ENCODE measurements at places on chromosomes 5 and 9.

- no peak for DNase-seq
These were observed 61.4 kb upstream of the PPP1R26 start for GRCh38 chr9:135418161-135418560.

- peak; percentile 79 for DNase-seq
These were observed at the start of gene TNFAIP8 for GRCh38 chr5:119355685-119356611. TNFAIP8 (plus strand) TSS chr5:119356019; CDS start chr5:119356091, 72 bp downstream.

DNA sequence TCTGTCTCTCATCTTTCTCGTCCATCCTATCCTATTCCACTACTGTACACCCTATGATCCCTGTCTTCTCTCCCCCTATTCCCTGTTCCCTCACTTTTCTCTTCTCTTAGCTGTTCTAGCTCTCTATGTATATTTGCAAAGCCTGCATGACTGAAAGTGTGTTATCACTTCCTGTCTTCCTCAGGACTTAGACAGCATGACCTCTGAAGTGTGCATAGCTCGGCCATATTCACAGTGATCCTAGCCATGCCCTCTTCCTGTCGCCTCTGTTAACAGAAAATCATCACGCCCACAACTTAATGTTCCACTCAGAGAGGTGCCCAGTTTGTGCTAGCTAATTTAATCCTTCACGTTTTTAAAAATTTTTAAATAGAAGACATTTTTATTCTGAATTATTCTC lies 35.8 kb upstream of the CDH6 start:
- DNase-seq, result no peak

DNA sequence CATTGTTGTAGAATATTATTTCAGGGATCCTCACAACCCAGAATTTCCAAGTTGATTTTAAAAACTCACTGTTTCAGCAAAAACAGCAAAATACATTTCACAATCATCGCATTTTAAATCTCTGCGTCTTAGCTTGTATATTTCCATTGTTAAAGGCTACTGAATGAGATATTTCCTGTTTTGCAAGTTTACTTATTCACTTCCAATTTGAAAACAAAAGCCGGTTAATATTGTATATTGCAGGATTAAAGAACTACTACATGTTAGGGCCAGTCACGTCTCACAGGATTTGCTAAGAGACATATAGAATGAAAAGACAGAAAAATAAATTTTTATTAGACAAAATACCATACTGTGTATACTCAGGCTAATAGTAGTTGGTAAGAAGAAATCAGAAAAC lies 395.9 kb upstream of the CDH9 start:
- no peak for DNase-seq

- DNase-seq, result no peak
These were observed 75.7 kb upstream of the FRRS1L start for GRCh38 chr9:109242741-109243140.

DNA sequence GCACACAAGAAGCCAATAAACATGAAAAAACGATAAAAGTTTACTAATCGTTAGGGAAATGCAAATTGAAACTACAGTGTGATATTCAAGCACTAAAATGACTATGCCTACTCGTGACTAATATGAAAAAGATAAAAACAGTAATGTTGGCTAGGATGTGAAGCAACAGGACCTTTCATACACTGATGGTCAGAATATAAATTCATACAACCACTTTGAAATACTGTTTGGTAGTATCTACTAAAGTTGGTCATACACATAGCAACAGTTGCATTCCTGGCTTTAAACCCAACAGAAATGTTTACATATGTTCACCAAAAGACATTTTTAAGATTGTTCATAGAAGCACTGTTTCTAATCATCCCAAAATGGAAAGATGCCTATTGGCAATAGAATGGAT lies 24.3 kb downstream of the FBXO38 start:
- DNase-seq, result no peak

DNA sequence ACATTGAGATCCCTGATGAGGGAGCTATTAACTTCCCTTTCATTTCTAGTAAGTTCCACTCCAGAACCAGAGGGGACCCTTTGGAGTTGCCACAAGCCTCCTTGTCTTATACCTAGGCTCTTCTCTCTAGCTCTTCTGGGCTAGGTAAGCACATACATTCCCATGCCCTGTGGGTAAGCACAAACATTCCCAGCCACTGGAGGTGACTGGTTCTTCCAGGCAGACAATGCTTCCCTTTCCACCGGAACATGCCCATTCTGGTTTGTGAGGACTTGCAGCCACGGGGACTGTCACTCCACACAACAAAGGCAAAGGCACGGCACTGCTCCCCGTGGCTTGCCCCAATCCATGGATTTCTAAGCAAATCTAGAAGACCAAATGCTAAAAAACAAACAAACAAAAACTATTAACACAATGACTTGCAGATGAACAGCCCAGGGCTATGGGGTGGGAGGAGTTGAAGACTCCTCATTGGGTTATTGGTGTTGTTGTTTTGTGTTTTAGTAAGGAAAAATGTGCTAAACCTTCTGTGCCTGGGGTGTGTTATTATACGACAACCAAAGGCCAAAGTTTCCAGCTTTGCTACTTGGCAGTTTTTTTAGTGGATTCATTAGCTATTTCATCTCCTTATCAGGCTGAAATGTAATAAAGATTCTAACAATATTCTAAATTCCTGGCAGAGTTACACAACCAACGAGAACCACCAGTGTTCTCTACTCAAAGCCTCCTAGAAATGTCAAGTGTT lies 276.2 kb downstream of the SYK start:
- DNase-seq, result no peak

DNA sequence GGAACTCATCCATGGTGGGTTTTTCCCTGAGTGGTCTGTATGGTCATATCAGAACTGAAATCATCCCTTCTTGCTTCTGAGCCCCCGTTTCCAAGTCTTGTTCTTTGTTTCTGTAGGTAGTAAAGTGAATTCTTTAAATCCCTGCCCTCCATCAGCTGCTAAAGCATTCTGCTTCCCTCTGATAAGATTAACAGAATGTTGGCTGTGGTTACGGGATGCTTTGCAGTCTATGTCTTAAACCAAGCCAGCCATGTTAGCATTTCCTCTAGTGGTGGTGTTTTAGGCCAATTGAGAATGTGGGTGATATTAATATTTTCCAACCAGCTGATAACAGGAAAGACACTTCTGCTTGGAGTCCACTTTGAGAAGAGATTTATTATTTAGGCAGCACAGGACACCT lies 22.0 kb upstream of the KCNIP1 start:
- no peak for DNase-seq

DNA sequence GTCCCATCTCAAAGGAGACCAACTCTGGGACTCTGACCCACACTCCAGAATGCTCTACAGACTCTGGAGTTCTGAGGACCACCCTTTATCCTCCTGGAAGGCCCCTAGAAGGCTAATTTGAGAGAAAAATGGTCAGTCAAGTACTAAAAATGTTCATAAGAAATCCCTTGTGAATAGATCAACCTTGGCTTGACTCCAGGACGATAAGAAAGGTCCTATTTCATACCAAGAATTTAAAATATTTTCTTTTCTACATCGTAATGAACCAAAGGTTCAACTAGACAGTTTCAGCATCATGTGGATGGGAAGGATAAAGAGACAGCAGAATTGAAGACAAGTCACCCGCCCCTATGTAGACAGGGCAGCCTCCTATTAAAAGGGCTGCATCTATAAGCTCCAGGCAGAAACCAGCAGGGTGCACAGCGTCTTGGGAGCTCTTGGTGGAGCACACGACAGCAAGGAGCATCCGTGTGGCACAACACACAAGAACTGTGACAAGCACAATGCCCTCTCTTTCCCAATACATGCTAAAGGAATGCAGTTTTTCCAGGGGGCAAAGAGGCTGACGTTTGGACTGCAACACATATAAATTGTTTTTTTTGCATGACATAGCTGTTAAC lies 38.3 kb downstream of the RASEF start:
- DNase-seq, result no peak

DNA sequence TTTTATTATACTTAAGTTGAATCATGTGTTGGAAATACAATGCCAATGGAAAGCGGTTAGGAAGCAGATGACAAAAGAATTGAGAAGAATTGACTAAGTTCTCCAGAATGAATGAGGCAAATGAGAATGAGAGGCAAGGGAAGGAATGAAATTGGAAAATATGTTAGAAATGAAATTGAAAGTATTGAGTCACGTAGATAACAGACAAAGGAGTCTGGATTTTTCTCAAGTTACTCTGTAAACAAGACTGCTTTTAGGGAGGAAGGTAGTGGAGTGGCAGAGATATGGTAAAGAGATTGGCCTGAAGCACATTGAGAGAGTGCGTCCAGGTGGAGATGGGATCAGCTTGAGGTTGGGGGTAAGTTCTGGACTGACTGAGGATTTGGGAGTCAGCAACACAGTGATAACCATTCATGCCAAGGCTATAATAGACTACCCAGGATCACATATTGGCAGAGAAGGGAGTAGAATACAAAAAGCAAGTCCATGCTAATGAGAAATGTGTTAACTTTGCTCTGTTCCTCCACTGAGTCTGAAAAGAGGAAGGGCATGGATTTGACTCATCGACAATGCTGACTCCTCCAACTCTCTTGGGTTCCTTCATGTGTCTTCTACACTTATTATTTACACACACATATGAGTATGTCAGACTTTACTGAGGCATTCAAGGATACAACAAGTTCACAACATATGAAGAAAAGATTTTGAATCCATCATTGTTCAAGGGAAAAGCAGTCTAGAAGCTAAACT lies 814.2 kb upstream of the ZNF608 start:
- no peak for DNase-seq

- DNase-seq, result no peak
These were observed 211.1 kb upstream of the ACTBL2 start for GRCh38 chr5:57693488-57694305.

DNA sequence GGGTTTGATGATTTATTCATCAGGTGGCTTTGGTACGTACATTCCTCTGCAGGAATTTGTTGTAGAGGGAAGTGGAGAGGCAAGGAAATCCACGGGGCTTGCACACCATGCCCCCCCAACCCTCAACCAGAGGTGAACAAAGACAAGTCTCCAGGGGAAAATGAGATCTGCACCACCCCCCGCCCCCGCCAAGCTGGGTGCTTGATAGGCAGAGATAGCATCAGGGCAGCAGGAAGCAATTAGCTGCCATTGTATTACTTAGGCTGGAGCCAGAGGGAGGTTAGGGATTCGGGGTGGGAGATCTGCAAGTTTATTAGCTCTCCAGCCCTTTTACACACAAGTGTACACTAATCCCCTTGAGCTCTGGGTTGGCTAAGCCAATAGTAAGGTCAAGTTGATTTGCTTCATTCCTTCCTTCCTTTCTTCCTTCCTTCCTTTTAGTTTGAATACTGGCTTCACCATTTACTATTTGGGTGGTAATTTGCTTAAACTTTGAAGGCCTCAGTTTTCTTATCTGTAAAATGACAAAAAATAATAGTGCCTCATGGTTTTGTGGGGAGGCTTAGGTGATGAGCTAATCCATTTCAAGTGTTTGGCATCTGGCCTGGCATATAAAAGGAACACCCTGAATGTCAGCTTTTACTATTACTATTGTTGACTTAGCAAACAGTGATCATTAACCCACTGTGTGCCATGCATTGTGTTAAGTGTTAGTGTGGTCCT lies 34.1 kb downstream of the SPRY4 start:
- DNase-seq, result no peak

DNA sequence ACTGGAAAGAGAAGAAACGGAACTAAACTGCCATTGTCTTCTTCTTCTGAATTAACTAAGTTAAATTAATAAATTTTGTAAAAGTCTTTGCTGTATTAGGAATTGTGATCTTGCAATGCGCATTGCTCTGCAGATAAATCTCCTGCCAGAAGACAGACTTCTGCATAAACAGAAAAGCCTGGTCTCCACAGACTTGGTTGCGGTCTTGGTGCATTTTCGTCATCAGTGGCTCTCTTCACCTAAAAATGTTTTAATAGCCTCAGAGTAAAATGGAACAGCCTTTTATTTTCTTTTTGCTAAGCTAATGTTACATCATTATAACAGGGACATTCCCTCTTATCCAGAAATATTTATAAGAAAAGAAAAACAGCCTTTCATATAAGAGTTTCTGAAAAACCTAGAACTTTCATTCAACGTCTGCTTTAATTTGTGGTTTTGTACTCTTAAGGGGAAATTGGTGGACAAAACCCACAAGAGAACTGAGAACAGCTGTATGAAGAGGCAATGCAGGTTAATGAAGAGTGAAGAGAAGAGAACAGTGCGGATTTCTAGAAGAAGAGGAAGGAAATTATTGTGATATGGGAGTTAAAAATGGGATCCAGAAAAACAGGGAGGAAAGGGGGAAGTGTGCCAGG lies 10.1 kb downstream of the IFNA5 start:
- no peak for DNase-seq

DNA sequence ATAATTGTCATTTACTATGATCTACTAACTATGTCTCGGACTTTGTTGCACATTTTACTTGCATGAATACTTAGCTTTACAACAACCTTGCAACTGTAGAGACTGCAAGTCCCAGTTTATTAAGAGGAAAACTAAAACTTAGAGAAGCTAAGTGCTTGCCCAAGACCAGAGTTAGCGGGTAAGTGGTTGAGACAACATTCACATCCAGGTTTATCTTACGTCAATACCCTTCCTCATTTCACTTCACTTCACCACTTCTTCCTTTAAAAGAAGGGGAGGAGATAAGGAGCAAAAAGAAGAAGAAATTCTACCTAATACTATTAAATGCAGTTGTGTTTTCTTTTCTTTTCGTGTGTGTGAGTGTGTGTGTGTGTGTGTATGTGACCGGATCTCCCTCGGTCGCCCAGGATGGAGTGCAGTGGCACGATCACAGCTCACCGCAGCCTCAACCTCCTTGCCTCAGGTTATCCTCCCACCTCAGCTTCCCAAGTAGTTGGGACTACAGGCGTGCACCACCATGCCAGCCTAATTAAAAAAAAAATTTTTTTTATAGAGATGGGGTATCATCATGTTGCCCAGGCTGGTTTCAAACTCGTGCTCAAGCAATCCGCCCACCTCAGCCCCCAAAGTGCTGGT lies 37.4 kb downstream of the MEGF9 start:
- DNase-seq, result no peak

- no peak for DNase-seq
These were observed 491.3 kb upstream of the MEF2C start for GRCh38 chr5:89374144-89374784.

GRCh38 chr5:91332267-91333045 lies 50.7 kb downstream of the ARRDC3 start:
- no peak for DNase-seq

DNA sequence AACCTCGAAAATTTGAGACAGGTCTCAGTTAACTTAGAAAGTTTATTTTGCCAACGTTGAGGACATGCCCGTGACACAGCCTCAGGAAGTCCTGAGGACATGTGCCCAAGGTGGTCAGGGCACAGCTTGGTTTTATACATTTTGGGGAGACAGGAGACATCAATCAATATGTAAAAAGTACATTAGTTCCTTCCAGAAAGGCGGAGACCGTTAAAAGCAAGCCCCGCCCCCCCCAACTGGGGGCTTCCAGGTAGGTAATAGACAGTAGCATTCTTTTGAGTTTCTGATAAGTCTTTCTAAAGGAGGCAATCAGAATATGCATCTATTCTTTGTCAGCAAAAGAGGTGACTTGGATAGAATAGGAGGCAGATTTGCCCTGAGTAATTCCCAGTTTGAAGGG lies 599 bp upstream of the MOCS2 start:
- DNase-seq, result no peak

GRCh38 chr9:28926306-28926705 lies 1353.0 kb upstream of the C9orf72 start:
- no peak for DNase-seq

- DNase-seq, result no peak
These were observed 18.5 kb upstream of the EXOC3 start for GRCh38 chr5:424301-425110.

- DNase-seq, result no peak
These were observed 46.8 kb downstream of the NIPSNAP3B start for GRCh38 chr9:104810421-104811339.

Measured in left forelimb (tissue), 1 donor.